ENCODE measurements at places on chromosomes 11 and 22.

DNA sequence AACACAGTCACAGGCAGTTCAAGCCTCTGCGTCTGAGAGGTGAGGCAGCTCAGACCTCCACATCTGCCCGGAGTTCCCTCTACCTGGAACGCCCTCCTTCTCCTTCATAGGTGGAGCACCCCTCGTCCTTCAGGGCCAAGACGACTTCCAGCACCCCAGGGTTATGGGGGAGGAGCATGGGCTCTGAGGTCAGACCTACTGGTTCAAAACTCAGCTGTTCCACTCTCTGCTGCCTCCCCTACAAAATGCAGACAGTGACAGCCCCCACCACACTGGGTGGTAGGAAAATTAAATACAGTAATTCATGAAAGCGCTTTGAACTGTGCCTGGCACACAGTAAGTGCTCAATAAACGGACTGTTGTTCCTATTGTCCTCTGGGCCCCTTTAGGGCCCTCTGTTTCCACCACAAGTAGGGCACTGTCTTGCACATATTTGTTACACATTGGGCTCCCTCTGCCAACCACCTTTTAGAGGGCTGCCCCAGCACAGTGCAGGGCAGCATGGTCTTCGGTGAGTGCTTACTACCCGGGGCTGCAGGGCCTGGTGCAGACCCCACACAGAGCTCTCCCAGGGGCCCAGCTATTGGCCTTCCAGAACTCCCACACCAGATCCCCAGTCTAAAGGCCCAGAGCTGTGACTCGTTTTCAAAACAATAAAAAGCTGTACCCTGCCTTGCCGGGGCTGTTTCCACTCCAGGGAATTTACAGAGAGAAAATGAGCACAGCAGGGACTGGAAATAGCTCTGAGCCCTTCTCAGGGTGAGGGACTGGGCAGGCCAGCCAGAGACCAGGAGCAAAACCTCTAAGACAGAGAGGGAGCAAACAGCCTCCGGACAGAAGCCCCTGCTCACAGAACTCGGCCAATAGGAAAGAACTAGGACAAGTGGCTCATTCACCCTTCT, 2.5 kb downstream of the TMEM184B start:
- DNase-seq = no peak

- DNase-seq = no peak
Measured at GRCh38 chr11:125448136-125448535, 47.9 kb downstream of the FEZ1 start.

DNA sequence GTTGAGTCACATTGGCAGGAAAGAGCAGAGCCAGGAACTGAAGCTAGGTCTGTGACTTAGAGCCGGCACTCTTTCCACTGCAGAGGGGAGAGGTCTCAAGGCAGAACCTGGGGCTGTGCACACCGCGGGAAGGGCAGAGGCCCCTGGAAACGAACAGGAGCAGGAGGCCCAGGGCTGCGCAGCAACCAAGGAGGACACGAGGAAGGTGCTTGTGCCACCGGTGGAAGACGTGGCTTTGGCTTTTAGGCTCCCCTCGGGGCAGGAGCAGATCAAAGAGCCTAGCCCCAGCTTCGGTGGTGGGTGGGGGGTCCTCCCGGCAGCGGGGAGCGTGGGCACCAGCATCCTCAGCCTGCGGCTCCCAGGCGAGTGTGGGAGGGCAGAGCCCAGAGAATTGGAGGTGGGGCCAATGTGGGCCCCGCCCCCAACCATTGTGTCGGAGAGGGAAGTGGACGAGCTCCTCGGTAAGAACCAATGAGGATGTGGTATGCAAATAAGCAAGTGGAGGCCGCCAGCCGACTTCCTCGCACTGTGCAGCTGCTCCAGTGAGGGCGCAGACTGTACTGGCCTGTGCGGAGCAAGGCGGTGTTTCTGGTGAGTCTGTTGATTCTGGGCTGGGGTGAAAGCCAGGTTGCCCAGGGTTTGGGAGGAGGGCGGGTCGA, at the start of gene CCDC116:
Gene CCDC116, plus strand, starts transcription at position 524 of the 659 bp plus-strand sequence. CDS start 422 bp downstream, outside the sequence.
- DNase-seq = no peak

- DNase-seq = no peak
Measured at GRCh38 chr11:63850920-63851319, 12.0 kb downstream of the MARK2 start.

GRCh38 chr11:71936825-71937224, 8.0 kb downstream of the RNF121 start:
- DNase-seq = no peak

DNA sequence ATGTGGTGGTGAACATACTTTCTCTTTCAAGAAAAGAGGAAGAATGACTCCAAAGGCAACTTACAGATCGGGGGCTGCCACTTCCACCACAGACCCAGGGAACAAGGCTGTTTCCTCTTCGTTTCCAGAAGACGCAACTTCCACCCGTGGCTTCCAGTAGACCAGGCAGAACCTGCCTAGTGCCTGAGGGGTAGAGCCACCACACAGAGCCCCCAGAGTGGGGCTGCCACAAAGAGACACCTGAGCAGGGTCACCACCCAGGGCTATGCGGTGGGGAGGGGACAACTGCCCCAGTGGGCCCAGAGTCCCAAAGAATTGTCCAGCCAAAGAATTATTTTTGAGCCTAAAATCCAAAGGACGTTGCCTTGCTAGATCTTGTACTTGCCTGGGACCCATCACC, 16.7 kb upstream of the PHF21B start:
- no peak for DNase-seq

GRCh38 chr11:126790550-126791081, 210.0 kb downstream of the KIRREL3 start:
- no peak for DNase-seq

GRCh38 chr22:49820984-49821383, 6.7 kb downstream of the BRD1 start:
- DNase-seq = no peak

DNA sequence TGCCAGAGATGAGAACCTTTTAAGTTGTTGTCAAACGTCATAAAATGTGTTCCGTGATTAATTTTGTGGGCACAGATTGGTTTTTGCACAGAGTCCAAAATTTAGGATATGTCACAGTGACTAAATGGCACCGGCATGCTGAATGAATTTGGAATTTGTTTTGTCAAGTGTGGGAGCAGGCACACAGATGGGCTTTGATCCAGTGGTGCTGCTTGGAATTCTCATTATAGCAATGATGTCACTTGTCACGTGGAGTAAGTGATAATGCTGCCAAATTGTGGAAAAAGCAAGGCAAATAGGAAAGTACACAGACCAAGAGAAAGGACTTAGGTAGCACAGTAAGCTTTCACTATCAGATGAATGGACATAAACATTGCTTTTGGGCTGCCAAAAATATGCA, 8.0 kb upstream of the LIN7C start:
- DNase-seq = no peak

DNA sequence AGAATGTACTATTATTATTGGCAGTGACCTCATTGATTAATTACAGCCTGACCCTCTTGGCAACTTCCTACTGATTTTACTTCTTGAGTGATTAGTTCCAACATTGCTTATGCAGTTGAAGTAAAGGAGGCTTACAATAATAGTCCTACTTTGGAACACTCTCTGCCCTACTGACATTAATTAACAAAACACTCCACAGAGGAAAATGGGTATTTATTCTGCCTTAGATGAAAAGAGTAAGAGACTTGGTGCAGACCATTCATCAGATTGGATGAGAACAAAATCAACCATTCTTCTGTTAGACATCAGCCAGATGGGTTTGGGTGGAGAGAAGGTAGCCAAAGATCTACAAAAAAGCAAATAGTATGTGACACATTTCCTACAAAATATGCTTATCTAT, 363.8 kb downstream of the FAT3 start:
- no peak for DNase-seq

DNA sequence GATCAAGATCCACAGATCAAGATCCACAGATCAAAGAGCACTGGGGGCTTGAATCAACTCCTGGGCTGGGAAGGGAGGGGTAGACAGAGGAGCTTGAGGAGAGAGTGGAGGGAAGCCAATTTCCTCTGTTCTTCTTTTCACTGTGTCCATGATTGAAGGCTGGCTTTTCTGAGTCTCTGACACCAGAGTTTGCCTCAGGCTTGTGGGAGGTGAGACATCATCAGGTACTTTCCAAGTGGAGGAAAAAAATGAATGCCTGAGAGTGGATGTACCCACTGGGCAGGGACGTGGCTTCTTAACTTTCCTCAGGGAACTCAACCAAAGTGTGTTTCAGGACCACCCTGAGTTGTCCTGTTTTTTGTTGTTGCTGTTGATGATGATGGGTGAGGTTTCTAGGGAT, 11.0 kb upstream of the HEPHL1 start:
- DNase-seq = no peak

DNA sequence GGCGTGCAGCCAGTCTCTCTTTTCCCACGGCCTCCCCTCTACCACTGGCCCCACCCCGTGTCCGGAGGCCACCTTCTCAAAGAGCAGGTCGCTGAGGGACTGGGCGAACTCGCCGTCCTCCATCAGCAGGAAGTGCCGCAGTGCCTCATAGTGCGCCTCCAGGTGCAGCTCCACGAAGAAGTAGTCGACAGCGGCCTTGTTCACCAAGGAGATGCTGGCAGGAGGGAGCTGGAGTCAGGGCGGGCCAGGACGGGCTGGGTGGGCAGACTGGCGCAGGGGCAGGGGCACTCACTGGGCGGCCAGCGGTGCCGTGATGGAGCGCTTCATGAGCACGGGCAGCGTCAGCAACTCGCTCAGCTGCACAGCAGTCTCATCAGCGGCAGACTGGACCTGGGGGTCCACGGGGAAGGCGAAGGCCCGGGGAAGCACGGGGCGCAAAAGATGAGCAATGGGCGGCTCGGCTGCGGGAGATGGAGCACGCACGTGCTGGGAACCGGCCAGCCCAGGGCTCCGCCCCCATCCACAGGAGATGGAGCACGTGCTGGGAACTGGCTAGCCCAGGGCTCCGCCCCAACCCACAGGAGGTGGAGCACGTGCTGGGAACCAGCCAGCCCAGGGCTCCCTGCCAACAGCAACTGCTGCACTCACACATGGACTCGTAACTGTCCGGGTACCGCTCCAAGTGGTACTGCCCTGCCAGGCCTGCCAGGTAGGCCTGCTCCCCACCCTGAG, 18.4 kb downstream of the SELENOO start:
- DNase-seq = no peak

DNA sequence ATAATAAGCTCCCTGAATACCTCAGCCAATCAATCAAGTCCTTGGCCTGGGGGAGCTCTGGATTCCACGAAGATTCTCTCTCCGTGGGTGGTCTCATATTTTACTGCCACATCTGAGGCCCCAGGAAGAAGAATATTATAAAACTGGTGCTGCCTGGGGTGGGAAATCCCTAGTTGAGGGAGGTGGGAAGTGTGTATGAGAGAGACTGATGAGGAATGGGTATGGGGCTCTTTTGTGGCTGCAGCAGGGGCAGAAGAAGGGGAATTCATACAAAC, 71.5 kb downstream of the SYN3 start:
- DNase-seq = no peak

DNA sequence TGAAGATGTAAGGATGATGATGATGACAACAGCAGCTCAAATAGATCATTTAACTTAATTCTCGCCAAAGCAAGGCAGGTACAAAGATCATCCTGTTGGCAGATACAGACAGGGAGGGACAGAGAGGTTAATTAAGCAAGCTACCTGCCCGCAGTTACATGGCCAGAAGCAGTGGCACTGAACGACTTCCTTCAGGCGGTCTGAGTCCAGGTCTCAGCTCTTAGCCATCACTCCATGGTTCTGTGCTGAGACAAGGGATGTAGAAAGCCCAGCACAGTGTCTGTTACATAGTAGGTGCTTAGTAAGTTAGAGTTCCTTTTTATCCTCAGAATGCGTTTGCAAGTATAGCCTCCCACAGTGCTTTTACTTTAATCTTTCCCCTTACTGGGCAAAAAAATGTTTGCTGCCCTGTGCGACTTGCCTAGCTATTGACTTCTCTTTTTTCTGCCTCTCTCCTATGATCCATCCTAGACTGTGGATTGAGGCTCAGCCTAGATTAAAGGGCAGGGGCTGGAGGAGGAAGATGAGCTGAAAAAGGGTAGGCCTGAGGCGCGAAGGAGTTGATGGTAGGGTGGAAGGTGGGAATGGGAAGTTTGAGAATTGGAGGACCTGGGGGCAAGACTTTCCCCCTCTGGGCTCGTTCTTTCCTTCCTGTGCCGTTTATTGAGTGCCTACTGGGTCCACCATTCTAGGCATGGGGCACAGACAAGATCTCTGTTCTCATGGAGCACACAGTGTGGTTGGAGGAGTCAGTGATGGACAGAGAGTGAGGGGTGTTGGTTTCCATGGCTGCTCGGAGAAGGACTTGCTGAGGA, 108.2 kb upstream of the OR4B1 start:
- no peak for DNase-seq

DNA sequence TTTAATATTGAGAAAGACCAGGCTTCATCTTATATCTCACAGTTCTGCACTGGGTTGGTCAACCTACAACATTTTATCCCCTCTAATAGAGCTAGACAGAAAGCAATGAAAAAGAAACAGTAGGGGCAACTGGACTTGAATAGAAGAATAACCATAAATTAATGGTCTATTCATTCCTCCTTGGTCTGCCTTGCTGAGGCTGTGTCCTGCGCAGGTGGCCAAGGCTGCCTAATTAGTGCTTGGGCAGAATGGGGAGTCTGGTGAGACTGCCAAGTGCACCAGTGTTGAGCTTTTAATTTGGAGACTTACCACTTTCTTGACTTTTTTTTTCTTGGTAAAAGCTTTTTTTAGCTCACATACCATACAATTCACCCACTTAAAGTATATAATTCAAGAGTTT, 35.0 kb upstream of the SPON1 start:
- no peak for DNase-seq

All from stimulated activated CD8-positive, alpha-beta memory T cell treated with anti-CD3 and anti-CD28 coated beads, Interleukin-7, amount 100 ng/mL, for 1 hour (primary cell).